ENCODE measurements at places on chromosomes 3 and 15.

DNA sequence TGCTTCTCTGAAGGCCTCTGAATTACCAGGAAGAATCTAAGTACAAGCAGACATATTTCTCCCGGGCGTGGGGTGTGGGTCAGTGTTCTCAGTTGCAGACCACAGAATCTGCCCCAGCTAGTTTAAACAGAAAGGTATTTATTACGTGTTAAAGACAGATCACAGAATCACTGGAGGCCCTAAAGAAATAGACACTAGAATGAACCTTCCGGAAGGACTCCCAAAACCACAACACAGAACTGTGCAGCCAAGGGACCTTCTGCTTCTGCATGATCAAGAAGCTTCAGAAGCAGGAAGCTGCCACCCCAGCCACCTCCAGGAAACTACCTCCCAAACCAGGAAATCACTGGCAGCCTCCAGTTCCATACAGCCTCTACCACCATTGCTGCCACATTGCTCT is 32.7 kb upstream of the ZFAND6 start:
- no peak for DNase-seq

DNA sequence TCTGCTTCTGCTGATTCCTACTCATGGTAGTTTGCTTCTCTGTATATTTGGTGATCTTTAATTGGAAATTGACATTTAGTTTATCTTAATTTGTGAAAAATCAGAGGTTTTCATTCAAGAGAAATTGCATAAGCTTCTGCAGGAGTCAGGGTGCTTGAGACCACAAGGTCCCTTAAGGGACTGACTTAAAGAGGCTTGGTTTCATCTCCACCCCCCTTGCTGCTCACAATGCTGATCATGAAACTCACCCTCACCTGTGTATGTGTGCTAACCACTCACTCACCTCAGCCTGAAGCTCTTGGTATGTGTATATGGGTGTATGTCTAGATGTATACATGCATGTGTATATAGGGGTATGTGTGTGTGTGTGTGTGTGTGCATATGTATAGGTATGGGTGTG is 11.4 kb downstream of the PGPEP1L start:
- no peak for DNase-seq

GRCh38 chr15:78382114-78382880 is 42.1 kb downstream of the CRABP1 start:
- DNase-seq, result no peak

DNA sequence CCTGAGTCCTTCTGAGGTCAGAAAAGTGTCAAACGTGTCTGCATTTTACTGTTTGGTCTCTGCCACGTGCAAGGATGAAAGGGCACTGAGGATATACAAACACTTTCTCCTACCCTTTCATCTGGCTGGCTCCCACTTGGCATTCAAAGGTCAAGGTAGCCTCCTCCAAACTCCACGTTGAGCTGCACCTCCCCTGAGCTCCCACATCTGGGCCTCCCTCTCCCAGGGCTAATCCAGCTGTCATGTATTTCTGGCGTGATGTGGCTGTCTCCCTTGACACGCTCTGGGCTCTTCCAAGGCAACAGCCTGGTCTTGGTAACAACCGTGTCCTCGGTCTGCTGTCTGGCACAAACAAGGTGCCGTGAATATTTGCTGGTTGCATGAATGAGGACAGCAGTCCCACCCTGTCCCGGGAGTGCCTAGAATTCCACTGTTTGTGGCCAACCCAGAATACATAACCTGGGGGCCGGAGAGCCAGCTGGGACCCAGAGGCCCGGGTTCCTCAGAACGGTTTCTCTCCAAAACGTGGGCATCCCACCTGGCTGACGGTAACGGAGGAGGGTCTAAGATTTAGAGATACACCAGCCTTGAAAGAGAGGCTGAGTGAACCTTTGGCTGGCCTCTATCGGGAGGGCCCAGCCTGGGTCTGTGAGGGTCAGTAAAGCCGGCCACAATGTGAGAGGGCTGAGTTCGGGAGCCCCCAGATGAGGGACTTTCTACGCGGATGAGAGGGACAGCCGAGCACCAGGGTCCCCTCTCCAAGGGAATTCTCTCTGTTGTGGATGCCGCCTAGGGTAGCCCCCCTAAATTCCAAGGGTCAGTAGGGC is 767 bp downstream of the GLT8D1 start:
- DNase-seq, result no peak

GRCh38 chr15:64193971-64194370 is 31.1 kb upstream of the PPIB start:
- no peak for DNase-seq

GRCh38 chr3:152269056-152269830 is 514 bp downstream of the MBNL1 start:
- no peak for DNase-seq

DNA sequence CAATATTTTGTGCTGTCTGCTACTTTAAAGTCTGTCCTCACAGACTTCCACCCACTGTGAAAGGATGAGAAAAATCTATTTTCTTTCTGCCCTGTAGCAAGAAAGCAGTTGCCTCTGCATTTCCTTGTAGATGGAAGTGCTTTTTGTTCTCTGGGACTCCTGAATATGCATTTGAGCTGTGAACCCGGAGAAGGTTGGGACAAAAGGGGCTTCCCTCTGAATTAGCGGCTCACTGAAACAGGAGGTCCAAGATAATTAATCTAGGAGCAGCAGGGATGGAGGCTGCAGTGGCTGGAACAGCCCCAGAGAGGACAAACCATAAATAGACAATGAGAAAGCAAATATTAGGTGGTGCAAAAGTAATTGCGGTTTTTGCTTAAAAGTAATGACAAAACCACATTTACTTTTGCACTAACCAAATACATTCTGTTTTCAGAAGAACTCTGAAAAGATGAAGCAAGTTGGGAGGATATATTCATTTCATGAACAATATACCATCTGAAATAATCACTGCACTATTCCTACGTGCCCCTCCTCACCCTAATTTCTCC is 143.4 kb upstream of the KBTBD8 start:
- DNase-seq, result no peak

- no peak for DNase-seq
Measured at GRCh38 chr3:127670761-127671522, 1.8 kb upstream of the ABTB1 start.

DNA sequence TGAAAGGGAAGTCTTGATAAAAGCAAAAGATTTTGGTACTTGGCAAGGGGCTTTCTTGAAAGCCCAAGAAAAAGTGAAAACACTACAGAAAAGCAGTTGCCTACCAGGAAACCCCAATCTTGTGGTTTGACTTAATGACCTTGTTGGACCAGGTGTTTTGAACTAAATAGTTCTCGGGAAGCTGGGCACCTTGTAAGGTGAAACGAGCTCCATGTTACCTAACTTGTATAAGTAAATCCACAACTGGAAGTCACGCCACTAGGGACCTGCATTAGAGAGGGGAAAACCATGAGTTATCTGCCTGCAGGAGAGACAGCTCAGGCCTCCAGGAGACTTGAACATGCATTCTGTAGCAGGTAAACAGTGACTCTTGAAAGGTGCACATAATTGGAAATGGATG is 88.2 kb downstream of the GMPS start:
- DNase-seq, result no peak

DNA sequence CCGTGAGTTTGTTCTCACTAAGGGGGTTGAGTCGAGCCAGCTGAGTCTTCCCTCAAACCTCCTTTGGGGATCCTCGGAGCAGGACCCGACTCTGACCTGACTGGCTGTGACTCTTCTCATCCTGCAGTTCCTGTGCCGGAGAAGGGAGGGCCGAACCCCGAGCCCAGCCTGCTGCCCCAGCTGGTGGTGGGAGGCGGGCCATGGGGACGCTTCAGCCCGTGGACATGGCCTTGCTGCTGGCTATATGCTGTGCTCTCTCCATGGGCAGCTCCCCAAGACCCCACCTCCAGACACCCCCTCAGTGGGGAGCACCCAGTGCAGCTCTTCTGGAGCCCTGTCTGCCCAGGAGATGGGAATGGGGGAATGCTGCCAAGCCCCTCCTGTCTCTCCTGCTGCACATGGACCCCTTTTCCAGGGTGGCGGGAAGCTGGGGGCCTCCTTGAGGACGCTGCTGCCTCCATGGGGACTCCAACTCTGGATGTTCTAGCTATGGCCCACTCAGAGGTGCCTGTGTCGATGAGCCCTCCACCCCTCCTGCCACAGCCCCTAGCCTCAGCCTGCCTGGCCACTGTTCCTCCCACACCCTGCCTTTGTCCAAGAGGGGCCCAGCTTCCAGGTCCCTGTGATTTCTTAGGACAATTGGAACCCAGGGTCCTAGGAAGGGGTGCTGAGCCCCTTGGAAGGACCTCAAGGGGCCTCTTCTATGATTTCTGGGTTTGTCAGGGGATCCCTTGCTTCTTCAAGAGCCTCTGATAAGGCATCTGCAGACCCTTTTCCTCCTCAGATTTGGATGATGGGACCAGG is 12.8 kb downstream of the C15orf39 start:
- DNase-seq, result no peak

- no peak for DNase-seq
Measured at GRCh38 chr15:96321639-96322535, 8.6 kb upstream of the NR2F2 start.

GRCh38 chr15:66830358-66830757 is 128.3 kb downstream of the SMAD6 start:
- no peak for DNase-seq

DNA sequence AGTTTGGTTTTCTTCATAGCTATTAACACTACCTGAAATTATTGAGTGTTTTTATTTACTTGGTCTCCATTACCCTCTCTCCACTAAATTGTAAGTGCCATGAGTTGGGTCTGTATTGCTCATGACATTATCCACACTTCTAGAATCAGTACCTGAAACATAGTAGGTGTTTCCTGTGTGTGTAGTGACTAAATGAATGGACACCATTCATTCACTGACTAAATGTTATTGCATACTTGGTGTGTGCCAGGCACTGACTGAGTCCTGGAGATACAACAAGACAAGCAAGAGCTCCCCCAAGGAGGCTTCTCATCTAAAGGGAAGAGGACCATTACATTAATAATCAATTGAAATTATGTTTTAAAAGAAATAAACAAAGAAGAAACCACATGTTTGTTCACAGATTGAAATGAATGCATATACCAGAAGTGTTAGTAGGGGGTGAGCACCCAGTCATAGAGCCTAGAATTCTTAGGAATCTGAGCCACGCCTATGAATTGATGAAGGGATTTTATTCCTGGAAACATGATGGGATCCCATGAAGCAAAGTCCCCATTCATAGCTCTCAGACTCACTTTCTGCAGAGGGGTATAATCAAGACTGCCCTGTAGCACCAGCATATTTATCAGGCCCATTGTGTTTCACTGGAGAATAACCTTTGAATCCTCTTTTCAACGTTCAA is 31.7 kb upstream of the ATOSA start:
- DNase-seq, result no peak

DNA sequence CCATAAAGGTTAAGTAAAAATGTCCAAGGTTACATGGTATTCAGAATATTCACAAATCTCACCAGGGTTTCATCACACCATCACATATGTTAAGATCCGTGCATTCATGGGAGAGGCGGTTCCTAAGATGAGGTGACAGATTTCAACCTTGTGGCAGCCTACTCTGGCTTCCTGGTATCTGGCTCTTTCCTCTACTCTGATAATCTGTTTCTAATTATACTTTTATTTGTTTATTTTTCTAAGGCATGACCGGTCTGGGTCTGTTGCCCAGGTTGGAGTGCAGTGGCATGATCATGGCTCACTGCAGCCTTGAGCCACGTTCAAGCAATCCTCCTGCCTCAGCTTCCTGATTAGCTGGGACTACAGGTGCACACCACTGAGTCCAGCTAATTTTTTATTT is 34.4 kb downstream of the RAF1 start:
- DNase-seq, result no peak

- no peak for DNase-seq
Measured at GRCh38 chr3:175702956-175703355, 843.8 kb downstream of the NAALADL2 start.

DNA sequence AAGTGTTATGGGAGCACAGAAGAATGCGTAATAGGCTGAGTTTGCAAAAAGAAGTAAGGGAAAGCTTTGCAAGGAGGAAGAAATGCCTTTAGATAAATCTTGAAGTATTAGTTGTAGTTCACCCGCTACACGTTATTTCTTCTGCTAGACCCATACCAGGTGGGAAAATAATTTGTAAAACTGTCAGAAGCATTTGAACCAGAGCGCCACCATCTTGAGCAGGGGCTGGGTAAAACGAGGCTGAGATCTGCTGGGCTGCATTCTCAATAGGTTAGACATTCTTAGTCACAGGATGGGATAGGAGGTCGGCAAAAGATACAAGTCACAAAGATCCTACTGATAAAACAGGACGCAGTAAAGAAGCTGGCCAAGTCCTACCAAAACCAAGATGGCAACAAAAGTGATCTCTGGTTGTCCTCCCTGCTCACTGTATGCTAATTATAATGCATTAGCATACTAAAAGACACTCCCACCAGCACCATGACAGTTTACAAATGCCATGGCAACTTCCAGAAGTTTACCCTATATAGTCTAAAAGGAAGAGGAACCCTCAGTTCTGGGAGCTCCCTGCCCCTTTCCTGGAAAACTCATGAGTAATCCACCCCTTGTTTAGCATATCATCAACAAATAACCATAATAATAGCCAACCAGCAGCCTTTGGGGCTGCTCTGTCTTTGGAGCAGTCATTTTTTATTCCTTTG is 50.0 kb upstream of the ZNF280D start:
- DNase-seq, result no peak

- no peak for DNase-seq
Measured at GRCh38 chr15:85019815-85020590, 38.3 kb downstream of the PDE8A start.

- DNase-seq, result no peak
Measured at GRCh38 chr3:123331651-123332050, 117.2 kb downstream of the ADCY5 start.

GRCh38 chr3:48437812-48438211 is 2.1 kb downstream of the CCDC51 start:
- no peak for DNase-seq

GRCh38 chr3:115445559-115445958 is 177.8 kb upstream of the GAP43 start:
- no peak for DNase-seq

DNA sequence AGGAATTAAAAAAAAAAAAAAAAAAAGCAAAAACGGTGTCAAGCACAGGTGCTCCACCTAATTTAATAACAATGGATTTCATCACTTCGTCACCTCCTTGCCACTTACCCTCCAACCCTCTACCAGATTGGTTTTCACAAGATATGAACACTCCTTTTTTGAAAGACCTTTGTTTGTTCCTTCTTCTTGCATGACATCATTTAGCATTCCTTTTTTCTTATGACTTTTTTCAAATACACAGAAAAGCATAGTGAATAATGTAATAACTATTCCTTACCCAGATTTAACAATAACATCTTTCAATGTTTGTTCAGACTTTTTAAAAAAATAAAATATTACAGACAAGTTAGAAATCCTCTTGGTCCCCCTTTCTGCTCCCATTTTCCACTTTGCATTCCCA is 16.3 kb downstream of the COL6A6 start:
- DNase-seq, result no peak

DNA sequence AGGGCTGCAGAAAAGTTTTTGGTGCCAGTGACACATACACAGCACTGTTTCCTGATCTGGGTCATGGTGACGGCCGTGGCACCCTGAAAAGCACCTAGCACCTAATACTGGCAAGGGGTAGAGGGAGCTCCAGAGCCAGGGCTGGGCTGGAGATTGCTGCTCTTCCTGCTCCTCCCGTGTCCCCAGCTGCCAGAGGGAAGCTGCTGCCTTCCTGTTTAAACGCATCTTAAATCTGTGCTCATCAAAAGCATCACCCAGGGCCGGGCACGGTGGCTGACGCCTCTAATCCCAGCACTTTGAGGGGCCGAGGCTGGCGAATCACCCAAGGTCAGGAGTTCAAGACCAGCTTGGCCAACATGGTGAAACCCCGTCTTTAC is 156.7 kb upstream of the MEF2A start:
- DNase-seq, result peak; percentile 14
